ENCODE measurements at places on chromosomes 3 and 15.

DNA sequence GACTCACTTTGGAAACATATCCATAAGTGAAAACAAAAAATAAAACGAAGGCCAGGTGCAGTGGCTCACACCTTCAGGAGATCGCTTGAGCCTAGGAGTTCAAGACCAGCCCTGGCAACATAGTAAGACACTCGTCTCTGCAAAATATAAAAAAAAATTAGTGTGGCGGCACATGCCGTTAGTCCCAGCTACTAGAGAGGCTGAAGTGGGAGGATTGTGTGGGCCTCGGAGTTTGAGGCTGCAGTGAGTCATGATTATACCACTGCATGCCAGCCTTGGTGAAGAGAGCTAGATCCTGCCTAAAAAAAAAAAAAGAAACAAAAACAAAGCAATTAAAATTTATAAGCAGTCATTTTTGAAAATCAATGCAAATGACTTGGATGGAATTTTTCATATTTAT, 54.7 kb upstream of the NANOGP8 start:
- DNase-seq = peak; percentile 26

DNA sequence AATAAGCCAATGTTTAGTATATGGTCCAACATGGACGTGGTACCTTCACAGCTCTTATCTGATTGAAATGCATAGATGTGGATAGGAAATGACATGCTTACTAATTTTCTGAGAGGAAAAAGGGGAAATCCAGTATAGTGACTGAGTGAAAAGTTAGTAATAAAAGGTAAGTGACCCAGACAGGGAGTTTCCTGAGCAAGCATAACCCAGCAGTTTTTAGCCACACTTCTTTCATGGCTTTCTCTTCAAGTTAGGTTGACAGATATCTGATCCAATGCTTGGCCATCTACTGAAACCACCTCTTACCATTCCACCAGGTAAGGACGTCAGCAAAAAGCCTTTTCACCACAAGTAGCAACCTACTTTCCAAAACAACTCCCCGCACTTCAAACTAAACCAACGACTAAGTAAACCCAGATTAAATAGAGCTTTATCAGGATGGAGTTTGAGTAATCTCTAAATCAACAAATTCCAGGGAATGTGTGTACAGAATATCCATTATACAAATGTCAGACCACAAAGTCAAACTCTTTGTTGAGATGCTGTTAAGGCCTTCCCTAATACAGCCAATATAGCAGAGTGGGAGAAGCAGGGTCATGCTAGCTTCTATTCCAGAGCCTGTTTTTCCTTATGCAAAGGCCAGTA, 329.7 kb downstream of the RORA start:
- DNase-seq = no peak

DNA sequence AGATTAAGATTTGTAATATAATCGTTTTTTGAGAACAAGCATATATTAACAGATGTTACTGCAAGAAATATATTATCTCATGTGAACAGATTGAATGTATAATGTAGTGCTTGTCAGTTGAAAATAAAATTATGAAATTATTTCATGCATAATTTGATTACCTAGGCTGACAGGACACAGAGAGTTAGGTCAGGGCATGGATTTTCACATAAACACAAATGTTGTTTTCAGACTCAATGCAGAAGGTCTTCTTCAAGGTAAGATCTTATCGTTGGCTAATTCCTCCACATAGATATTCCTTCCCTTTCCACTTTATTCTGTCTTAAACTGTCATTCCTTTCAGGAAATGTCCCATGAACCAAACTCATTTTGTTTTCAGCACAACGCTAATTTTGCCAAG, 20.1 kb upstream of the TM4SF1 start:
- DNase-seq = no peak

DNA sequence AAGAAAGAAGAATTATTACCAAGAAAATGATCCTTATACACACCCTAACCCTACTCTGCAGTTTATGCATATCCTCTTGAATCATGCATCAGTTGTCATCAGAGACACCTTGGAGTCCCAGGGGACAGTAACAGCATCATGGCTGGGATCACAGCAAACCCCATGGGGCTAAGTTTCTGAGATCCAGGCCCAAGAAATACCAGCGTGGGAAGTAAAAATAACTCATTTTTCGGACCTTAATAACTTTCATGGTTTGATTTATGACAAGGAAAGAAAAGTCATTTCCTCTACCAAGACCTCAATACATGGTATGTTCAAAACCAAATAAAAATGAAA, 38.8 kb upstream of the B3GNT5 start:
- DNase-seq = no peak

- peak; percentile 84 for DNase-seq
Measured at GRCh38 chr15:52255008-52255407, 40.6 kb downstream of the MYO5C start.

DNA sequence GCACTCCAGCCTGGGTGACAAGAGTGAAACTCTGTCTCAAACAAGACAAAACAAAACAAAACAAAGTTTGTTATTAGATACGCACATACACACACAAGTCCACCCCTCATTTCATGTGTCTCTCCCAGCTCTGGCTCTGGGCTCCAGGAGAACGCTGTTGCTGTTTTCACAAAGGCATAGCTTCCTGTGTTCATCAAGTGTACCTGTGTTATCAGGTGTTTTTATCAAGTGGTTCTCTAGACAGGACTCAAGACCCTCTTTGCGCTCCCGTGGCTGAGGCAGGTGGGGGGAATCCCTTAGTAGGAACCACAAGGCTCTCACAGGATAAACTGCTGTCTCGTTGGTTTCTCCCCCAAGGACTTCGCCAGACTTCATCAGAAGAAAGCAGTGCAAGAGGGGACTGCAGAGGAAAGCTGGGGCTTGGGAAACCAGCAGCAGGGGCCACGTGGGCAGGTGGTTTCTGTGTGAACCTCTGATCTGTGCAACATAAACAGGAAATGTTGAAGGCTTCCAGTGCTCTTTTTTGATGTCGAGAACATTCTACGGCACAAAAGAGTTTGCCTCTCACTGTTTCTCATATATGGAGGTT, 6.9 kb upstream of the PPP1R2 start:
- no peak for DNase-seq

- no peak for DNase-seq
Measured at GRCh38 chr3:17040322-17040989, 155.7 kb downstream of the PLCL2 start.

DNA sequence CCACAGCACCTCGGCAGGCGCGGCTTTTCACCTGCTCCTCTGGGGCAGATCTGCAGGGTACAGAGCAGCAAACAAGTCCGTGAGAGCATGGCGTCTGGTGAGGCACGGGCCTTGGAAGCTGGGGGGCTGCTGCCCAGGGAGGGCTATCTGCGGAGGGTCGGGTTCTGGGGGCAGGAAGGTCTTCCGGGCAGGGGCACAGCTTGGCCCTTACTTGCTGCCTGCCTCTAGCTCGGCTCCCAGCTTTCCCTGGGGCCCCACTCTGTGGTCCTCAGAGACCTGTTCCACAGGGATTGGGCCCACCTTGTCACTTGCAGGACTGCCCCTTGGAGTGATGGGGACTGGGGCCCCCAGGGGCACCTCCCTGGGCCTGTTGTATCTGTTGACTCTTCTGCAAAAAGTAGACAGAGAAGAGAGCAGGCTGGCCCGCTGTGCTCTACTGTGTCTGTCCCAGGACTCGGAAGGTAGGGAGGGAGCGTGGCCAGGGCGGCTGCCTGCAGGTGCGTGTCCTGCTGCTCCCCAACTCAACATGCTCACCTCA, 84.1 kb downstream of the TBC1D2B start:
- no peak for DNase-seq

DNA sequence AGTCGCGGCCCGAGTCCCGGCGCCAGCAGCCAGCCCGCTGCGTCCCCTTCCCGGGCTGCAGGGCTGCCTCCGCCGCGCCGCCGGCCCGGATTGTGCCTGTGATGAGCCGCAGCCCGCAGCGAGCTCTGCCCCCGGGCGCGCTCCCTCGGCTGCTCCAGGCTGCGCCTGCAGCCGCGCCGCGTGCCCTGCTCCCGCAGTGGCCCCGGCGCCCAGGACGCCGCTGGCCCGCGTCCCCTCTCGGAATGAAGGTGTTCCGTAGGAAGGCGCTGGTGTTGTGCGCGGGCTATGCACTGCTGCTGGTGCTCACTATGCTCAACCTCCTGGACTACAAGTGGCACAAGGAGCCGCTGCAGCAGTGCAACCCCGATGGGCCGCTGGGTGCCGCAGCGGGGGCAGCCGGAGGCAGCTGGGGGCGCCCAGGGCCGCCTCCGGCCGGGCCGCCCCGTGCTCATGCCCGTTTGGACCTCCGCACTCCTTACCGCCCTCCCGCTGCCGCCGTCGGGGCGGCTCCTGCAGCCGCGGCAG, 1.2 kb downstream of the CHST2 start:
- peak; percentile 44 for DNase-seq

GRCh38 chr3:23697416-23697815, 108.3 kb upstream of the UBE2E1 start:
- no peak for DNase-seq

DNA sequence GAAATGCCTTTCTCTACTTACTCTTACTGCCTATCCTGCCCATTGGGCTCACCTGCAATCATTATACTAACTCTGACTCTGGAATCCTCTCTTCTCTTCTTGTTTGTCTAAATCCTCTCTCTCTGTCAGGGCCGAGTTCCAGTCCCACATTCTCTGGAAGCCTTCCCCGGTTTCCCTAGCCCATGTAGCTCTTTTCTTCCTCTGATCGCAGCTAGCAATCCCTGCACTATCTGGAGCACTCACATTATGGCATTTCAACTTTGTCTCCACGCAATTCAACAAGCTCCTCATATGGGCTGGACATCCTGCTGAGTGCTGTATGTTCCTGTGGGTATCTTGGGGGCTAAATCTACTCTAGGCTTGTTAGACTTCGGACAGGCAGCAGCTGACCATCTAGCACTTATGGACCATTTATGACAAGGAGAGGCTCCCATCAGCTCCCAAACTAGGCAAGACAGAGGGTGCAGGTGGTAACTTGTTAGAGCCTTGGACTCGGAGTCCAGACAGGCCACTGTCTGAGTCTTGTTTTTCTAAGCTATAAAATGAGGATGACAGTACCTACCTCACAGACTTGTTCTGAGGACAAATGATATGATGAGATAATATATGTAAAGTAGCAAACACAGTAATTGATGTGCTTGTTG, 58.3 kb downstream of the EPHB3 start:
- no peak for DNase-seq

DNA sequence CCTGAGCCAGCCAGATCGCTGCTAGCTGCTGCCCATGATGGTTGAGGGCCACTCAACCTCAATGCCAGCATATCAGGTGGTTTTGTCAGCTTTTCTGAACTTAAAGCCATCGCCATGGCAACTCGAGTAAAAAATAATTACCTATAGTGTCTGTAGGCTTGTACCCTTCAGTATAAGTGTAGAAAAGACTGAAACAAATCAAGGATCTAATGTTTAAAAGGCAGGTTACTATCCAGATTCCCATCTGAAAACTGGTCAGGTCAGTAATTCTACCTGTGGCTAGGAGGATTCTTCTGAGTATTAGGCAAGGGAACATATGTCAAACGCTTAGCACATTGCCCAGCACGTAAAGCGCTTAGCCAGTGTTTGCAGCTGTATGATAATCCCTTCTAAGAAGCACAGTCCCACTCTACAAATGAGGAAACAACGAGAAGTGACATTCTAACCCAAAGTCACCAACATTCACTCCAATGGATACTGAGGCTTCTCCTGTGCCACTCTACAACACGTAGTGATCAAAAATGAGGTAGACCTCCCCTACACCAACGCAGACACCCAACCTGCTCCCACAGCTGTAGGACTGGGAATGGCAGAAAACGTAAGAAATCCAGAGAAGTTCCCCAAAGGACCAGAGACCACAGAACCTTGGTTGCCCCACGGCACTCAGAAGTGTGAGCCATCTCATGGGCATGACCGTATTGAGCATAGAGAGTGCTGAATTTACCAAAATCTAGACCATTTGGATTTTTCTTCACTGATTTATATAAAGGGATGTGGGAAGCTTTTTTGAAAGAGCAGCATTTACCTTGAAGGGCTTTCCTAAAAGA, 55.3 kb downstream of the SLTM start:
- DNase-seq = no peak

- DNase-seq = no peak
Measured at GRCh38 chr15:91947683-91948608, 94.4 kb downstream of the SLCO3A1 start.

DNA sequence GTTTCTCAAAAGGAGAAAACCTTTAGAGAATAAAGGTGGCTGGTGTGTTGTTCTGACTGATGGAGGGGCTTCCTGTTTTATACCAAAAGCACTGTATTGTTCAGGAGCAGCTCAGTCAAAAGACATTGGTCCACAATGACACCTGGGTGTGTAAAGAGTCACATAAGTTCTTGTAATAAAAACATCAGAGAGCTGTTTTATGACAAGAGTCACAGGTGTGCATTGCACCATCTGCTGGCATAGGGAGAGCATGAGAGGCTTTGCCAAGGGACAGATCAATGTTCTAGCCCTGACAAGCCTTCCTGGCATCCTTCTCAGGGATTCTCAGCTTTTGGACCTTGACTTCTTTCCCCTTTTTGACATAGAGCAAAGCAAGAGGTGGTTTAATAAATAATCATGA, 20.4 kb downstream of the ARPP21 start:
- DNase-seq = no peak

- DNase-seq = no peak
Measured at GRCh38 chr3:123026565-123027291, 835 bp downstream of the SEMA5B start.

- no peak for DNase-seq
Measured at GRCh38 chr3:186261638-186262037, 100.4 kb downstream of the DGKG start.

DNA sequence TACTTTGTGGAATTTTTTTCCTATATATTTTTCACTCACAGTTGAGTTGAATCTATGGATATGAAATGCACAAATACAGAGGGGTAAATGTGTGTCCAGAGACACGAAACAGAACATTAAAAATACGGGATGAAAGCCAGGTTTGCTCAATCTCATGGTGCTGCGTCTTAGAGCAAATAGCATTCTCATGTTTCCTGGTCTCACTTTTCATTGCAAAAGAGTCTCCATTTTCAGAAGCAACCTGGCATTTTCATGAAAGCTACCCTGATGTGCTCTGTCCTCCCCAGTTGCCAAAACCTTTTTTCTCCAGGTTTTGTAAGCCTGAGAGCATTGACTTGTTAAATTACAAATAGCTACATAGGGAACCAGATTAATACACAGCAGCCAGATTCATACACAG, 49.5 kb upstream of the MBNL1 start:
- DNase-seq = no peak

- DNase-seq = peak; percentile 35
Measured at GRCh38 chr3:47404955-47405790, 24.4 kb downstream of the PTPN23 start.

All from fibroblast of skin of back (primary cell).